ENCODE measurements at places on chromosomes 12 and 14.

GRCh38 chr14:99768381-99768780 lies 24.8 kb upstream of the EML1 start:
- no peak for DNase-seq

DNA sequence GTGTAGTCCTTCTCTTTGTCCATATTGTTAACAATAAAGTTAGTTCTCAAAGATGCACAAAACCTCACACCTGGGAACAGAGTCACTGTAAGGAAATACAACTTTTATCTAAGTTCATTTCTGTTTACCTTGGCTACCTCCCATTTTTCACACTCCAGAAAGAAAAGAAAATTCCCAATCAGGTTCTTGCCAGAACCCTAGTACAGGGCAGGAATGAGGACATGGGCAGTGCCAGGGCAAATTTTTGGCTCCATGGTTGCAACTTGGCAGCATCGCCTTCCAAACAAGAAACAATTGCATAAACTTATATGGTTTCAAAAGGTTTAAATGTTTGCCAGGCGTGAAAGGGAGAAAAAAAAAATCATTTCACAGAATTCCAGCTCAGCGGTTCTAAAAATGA lies 296.3 kb upstream of the PRKD1 start:
- no peak for DNase-seq

GRCh38 chr12:79988368-79988767 lies 53.5 kb upstream of the PPP1R12A start:
- DNase-seq: no peak

- DNase-seq: no peak
Measured at GRCh38 chr12:91990525-91990924, 155.1 kb downstream of the BTG1 start.
